Stimulated activated CD4-positive, alpha-beta T cell treated with anti-CD3 and anti-CD28 coated beads, TNF-alpha, amount 100 ng/mL, for 48 hours (primary cell): ENCODE measurements at places on chromosomes 4 and X.

GRCh38 chr4:149980941-149981340 lies 97.3 kb upstream of the DCLK2 start:
- no peak for DNase-seq

DNA sequence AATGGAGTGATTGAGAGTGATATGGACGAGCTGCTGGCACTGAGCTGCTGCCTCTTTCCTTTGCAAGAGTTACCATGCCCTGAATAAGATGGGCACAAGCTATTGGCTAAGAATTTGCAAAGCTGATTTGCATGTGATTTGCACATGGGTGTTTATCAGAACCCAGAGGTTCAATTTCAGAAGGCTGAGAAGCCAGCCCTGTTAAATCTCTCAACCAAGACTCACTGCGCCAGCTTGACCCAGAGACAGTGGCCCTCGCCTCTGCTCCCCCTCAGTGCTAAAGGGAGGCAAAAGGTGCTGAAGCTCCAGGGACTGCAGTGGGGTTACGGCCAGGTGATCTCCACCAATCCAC lies 701 bp downstream of the ARHGAP4 start:
- no peak for DNase-seq

DNA sequence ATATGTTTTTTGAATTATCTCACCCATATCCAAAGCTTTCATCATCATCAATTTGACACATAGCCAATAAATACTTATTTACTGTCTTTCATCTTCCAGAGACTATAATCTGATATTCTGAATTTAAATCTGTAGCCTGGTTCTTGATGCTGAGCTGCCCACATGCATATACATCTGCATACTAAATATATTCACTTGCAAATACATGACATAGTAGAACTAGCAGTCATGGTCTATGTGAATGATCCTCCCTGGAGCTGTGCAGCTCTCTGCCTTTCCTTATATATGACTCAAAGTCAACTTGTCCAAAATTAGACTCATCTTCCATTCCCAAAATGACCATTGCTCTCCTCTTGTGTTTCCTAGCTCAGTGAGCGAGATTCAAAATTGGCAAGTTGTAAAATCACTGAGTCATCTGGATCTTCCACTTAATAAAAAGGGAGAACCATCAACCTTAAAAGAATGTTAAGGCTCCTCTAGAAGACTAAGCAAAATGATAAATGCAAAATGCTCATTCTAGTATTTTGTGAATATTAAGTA lies 448.2 kb downstream of the PPARGC1A start:
- DNase-seq: no peak

GRCh38 chr4:143626134-143626911 lies 74.2 kb downstream of the FREM3 start:
- no peak for DNase-seq

DNA sequence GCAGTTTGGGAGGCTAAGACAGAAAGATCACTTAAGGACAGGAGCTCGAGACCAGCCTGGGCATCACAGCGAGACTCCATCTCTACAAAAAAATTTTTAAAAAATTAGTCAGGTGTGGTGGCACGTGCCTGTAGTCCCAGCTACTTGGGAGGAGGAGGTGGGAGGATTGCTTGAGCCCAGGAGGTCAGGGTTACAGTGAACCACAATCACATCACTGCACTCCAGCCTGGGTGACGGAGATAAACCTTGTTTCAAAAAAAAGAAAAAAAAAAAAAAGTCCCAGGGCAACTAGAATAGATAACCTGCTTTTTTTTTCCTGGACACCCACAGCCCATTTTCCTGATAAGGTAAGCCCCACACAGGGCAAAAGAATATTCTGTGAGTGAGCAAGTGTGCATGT lies 96.3 kb downstream of the C4orf51 start:
- DNase-seq: no peak

GRCh38 chr4:125750399-125750798 lies 435.6 kb downstream of the FAT4 start:
- no peak for DNase-seq
